Left ventricle myocardium superior (tissue), 1 donor: ENCODE measurements at places on chromosomes 16 and 17.

GRCh38 chr16:30528799-30529457, 2.6 kb upstream of the ZNF768 start:
- no peak for DNase-seq

DNA sequence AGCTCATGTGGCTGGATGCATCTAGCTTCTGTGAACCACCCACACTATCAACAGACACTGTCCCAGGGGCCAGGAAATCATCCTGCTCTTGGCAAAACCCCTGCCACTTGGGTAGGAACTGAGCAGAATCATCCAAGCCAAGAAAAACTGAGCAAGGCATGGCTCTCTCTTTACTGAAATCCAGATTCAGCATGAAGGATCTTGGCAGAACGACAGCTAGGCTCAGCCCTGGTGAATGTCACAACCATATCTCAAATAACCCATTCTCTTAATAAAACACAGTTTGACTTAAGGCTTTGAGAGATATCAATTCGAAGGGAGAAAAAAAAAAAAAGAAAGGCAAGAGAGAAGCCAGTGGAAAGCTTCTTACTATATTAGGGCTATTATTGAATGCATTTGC, 72.2 kb downstream of the MAF start:
- DNase-seq = no peak

DNA sequence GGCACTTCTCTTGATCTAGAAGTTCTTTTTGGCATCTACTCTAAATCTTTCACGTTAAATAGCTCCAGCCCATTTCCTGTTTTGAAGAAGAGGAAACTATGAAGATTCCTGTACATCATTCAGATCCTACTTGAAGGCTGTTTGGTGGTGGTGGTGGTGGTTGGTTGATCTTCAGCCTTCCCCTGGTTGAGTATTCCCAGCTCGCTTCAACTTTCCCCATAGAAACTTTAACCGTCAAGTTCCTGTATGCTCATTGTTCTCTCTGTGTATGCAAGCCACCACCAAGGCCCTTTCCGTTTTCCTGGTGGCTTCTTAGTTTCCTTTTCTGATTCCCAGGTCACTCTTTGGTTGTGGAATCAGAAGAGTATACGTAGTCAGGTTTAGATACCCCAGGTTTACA, 3.3 kb downstream of the LRRC46 start:
- DNase-seq = no peak

GRCh38 chr16:51888016-51888415, 658.9 kb downstream of the TOX3 start:
- DNase-seq = no peak

DNA sequence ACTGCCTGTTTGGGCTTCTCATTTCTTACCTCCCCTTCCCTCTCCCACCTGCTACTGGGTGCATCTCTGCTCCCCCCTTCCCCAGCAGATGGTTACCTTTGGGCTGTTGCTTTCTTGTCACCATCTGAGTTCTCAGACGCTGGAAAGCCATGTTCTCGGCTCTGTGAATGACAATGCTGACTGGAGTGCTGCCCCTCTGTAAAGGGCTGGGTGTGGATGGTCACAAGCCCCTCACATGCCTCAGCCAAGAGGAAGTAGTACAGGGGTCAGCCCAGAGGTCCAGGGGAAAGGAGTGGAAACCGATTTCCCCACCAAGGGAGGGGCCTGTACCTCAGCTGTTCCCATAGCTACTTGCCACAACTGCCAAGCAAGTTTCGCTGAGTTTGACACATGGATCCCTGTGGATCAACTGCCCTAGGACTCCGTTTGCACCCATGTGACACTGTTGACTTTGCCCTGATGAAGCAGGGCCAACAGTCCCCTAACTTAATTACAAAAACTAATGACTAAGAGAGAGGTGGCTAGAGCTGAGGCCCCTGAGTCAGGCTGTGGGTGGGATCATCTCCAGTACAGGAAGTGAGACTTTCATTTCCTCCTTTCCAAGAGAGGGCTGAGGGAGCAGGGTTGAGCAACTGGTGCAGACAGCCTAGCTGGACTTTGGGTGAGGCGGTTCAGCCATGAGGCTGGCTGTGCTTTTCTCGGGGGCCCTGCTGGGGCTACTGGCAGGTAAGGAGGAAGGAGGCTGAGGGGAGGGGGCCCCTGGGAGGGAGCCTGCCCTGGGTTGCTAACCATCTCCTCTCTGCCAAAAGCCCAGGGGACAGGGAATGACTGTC, at the start of gene CD68:
Gene CD68 (plus strand): TSS at position 638 of the 833 bp plus-strand sequence. CDS start 40 bp downstream, at position 678.
- DNase-seq = peak; percentile 67

DNA sequence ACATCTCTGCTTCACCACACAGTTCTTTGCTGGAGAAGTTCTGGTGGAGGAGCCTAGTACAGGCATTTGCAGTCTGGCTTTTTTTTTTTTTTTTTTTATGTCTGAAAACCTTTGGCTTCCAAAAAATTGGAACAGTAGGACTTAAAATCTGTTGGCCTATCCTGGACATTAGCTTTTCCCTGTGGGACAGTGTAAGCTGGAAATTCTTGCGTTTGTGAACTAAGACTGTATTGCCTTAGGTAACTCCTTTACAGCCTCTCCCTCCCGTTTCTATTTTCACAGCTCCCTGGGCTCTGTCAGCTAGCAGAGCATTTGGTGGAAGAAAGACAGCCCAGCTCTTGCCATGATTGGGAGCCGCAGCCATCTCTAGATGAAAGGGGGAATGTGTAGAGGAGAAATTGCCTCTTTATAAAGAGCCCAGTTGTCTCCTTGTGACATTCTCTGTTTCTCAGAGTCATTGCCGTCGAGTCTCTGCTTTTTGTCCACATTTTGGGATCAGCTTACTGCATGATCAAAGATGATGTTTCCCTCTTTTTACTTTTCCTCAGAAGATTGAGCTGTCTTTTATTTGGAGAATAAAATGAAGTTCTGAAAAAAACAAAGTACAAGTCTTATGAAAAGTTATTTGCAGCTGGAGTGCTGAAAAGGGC, 227.5 kb downstream of the SPECC1 start:
- DNase-seq = no peak

DNA sequence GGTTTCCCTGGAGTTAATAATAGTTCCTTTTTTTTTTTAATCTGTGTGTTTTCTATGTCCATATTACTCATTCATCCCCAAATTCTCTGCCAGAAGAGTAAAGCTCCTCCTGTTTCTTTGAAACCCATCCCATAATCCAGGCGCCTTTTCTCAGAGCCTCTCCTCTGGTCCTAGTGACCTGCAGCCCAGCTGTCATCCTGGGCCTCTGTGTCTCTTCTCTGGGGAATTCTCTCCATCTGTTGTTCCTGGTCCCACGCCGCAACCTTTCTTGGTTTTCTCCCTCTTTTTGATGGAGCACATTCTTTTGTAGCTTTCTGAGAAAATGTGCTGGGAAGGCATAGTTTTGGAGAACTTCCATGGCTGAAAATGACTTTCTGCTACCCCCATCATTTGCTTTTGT, 10.2 kb downstream of the KATNB1 start:
- no peak for DNase-seq

DNA sequence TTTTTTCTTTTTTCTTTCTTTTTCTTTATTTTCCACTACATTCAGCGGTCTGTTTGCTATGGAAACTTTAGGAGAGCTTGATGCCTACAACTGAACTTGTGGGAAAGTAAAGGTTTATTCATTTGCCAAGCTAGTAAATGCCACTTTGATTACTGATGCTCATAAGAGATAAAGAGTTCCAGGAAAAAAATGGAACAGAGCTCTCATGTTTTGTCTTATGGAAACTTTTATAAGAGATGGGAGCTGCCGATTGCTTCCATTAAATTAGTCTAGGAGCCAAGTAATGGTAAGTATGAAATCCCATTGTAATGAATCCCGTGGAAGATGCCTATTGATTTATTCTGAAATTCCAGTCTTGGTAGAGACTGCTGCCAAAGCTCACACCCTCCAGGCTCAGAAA, 7.1 kb downstream of the ANKFN1 start:
- DNase-seq = no peak

- peak; percentile 71 for DNase-seq
Measured at GRCh38 chr17:19897090-19897837, 29.5 kb upstream of the ULK2 start.

GRCh38 chr16:77937473-77938149, 84.7 kb upstream of the CLEC3A start:
- DNase-seq = no peak

GRCh38 chr17:61797283-61797682, 66.0 kb downstream of the BRIP1 start:
- DNase-seq = no peak

DNA sequence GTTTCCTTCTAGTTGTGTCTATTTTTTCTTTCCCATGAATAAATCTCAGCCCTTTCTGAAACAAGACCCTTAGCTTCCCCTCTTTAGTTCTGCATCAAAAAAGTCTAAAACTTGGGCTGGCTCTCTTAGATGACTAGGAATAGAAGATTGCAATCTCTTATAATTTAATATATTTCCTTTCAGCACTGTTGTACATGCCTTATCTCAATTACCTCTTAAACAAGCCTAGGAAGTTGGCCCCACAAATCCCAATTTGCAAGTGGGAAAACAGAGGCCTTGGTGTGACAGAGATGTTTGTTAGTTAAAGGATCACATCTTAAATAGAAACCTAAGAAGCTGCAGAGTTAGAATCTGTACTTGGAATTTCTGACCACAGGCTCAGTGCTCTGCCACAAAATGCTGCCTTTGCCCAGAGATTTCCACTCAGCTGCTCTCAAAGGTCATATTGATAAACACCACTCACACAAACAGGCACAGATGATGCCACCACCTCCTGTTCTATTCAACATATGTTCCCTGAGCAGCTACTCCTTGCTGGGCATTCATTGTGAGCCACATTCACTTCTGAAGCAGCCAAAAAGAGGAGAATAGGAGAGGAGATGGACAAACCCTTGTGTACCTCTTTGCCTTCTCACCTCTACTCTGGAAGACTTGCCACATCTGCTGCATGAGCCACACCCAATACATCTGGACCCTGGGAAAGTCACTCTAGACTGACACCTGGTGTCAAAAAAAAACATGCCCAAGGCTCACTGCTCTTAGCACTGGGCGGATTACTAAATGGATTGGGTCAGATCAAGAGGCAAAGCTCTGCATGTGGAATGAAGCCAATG, 5.5 kb downstream of the CCDC182 start:
- DNase-seq = no peak

GRCh38 chr17:32909787-32910369, 18.1 kb upstream of the TMEM98 start:
- no peak for DNase-seq

GRCh38 chr16:14497245-14498082, 132.6 kb downstream of the PARN start:
- no peak for DNase-seq

DNA sequence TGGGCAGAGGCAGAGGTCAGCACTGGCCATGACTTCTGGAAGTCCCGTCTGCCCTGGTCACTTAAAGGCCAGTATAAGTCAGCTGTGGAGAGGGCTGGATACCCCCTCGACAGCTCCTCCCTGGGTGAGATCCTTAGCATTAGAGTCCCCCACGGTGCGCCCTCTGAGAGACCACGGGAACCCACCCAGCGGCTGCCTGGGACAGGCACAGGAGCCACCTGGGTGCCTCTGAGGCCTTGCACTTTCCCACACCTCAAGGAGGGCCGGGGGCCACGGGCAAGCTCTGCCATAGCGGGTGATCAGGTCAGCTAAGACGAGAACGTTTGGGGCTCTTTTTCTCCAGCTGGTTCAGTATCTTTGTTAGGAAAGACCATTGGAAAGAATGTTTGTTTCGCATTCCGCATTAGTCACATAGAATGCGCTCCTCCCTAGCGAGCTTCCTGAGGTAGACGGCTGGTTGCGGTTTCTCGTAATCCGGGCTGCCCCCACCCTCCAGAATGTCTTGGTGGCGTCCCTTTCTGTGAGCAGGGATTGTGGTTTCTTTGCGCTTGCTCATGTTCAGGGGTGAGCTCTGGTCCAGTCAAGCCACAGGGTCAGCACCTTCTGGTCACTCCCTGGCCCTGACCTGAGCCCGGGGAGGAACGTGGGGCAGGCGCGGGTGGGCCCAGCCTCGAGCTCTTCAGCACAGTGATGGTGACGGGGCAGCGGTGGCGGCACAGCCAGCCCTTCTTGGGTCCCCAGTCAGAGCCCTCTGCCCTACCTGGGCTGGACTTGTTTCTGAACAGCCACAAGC, 25.2 kb downstream of the NME3 start:
- DNase-seq = no peak

DNA sequence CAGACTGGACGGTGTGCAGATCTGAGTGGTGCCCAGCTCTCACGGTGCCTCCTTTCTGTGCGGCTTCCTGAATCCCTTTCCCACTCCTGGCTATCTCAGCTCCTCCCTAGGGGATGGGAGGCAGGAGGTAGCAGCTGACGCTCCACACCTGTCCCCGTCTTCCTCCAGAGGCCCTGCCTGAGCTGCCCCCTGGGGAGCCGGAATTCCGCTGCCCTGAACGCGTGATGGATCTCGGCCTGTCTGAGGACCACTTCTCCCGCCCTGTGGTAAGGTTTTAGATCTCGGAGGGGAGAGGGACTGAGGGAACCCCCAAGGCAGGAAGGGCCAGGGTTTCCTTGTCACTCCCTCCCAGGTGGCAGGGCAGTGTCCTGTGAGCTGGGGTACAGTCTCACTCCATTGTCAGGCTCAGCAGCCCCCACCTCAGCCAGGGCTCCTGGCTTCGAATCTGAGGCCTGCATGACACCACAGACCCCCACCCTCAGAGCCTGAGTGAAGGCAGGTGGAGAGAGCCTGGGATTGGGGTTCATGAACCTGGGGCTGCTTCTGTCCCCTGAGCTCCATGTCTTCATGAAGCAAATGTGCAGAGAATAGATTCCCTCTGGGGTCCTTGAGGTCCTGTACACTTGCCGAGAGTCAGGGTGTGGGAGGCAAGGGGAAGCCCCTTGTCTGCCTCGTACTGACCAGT, 6.6 kb downstream of the DEF8 start:
- DNase-seq = no peak

- no peak for DNase-seq
Measured at GRCh38 chr17:48894886-48895285, 2.3 kb downstream of the ATP5MC1 start.

- peak; percentile 66 for DNase-seq
Measured at GRCh38 chr16:25014500-25015147, 545 bp downstream of the ARHGAP17 start.

DNA sequence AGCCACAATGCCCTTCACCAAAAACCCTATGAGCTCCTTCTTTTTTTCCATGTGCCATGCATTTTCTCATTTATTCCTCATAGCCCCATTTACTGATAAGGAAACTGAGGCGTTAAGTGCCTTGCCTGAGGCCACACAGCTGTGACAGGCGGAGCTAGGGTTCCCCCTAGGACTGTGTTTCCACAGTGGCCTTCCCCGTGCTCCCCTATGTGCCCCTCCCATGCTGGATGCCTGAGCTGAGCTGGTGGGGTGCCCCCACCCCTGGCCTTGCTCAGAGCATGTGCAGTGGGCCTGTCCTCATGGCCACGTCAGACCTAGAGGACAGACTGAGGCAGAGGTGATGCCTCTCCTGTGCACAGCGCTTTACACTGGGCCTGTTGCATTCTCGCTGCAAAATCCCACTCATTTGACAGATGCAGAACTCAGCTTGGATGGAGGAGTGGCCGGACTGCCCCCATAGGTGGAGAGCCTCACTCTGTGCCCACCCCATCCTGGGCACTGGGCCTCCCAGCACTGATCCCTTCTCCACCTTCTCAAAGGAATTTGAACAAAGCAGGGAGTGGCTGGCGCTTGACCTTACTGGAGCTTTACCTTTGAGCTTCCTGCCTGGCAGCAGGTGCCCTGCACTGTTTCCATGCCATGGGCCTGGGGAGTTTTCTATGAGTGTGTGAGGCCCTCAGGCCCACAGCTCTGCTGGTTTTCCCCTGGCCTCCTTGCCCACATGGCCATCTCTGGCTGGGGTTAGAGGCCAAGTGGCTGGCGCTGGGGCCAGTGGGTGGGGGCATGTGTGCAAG, 2.6 kb downstream of the MAP2K3 start:
- DNase-seq = no peak

GRCh38 chr17:60782742-60783141, 105.1 kb downstream of the BCAS3 start:
- no peak for DNase-seq
